ENCODE measurements at places on chromosomes 5 and 9.

- peak; percentile 54 for DNase-seq
These were observed 474 bp downstream of the HMGCR start for GRCh38 chr5:75337366-75338021.

GRCh38 chr9:129363216-129363873 is 185.3 kb upstream of the IER5L start:
- no peak for DNase-seq

DNA sequence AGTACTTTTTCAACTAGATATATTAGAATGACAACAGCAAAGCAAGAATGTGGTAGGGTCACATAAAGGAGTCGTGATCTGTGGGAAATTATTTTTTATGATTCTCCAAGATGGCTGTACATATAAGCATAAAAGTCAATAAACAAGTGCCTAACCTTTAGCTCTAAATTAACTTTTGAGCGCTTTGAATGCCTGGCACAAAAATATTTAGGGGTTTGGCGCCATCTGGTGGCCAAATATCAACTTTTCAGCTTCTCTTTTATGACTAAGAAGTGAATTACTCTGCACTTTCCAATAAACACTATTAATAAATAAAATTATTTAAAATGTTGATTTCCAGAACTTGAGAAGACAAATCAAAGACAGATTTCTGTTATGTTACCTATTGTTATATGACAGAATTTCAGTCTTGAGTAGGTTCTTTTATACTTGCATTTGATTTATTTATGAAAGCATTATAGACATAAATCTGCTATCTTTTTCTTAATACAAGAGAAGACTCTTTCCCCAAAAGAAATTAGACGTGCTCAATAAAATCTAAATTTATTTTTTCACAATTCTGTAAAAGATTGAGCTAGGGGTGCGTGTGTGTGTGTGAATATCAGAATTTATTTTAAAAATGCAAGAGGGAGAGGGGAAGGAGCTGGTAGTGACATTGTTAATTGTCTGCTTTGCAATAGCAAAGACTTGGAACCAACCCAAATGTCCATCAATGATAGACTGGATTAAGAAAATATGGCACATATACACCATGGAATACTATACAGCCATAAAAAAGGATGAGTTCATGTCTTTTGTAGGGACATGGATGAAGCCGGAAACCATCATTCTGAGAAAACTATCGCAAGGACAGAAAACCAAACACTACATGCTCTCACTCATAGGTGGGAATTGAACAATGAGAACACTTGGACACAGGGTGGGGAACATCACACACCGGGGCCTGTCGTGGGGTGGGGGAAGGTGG is 36.7 kb upstream of the ARRDC3 start:
- peak; percentile 76 for DNase-seq

DNA sequence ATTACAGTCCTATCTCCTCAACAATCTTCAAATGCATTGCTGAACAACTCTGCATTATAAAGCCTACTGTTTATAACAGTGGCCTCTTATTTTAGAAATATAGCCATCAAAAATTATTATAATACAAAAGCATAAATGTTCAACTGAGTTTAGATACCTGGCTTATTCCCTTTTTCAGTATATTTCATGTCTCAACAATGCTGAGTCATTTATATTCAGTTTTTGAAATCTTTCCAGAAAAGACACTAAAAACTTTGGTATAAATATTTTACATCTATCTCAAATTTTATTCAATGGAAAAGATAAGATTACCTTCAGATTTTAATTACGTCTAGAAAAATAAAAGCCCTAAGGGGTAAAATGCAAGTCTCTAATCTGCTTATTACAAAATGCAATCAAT is 37.9 kb downstream of the LURAP1L start:
- DNase-seq: peak; percentile 90

DNA sequence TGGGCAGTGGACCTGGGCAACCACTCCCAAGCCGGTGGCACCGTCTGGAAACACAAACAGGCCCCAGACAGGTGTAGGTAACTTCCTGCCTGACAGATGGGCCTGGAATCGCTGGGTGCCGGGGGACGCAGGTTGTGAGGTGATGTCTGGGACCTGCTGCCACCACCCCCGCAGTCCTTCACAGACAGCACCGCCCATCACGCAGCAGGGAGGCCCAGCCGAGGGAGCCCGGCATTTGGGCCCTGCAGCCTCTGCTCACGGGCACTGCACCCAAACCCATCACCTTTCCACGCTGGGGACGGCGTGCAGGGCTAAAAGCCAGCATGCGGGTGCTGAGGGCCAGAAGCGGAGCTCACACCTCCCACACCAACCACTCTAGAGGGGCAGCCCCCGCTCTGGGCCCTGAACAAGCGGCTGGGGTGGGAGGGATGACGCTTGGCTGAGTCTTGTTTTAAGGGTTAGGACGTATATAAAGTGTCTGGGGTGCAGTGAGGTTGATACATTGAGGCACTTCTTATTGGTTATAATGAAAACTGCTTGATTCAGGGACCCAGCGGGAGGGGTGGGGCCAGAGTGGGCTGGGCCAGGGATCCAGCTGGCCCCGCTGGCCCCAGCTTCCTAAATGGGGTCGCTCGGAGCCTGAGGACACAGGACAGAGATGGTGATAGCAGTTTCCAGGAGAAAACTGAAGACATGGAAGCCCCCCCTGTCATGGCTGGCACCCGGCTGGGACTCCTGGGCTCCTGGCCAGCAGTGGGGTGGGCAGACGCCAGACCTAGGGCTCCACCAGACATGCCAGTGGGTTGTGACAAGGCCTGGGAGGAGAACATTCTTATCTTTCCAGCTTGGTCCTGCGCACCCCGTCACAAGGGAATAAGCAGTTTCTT is 11.3 kb downstream of the MYMK start:
- no peak for DNase-seq

- peak; percentile 72 for DNase-seq
These were observed 38.2 kb downstream of the CLINT1 start for GRCh38 chr5:157820593-157821252.

DNA sequence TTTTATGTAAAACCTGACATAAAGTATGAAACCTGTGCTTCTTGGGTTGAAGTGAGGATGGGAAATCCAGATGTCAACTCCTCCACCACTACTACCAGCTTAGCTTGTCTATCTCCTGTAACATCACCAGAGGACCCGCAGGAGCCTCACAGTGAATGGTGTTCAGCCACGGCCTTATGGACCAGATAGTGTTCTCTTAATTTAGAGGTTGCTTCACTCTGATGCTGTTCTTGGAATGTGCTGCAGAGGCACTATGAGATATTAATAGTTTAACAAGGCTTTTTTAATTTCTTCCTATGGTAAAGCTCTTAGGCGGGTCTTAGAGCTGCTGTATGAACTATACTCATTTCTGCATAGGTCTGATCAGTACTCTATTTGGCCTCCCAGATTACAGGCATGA is 27.9 kb downstream of the NFX1 start:
- DNase-seq: no peak

DNA sequence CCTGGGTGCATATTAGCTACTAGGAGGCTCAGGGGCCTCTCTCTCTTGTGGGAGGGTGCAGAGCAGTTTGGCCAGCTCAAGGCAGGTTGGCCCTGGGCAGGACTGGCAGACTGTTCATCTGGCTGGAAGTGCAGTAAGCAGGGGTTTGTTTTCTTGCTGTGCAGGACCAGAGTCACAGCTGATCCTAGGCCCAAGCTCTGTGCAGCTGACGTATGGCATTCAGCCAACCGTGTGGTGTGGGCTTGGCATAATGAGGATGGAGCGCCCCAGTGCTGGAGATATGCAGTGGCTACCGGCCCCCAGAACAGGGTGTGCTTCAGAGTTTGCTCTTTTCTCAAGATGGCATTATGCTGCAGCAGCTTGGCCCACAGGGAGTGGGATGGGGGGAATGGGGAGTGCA is 31.0 kb upstream of the PHF24 start:
- no peak for DNase-seq

- no peak for DNase-seq
These were observed 48.9 kb downstream of the RASEF start for GRCh38 chr9:83013867-83014605.

DNA sequence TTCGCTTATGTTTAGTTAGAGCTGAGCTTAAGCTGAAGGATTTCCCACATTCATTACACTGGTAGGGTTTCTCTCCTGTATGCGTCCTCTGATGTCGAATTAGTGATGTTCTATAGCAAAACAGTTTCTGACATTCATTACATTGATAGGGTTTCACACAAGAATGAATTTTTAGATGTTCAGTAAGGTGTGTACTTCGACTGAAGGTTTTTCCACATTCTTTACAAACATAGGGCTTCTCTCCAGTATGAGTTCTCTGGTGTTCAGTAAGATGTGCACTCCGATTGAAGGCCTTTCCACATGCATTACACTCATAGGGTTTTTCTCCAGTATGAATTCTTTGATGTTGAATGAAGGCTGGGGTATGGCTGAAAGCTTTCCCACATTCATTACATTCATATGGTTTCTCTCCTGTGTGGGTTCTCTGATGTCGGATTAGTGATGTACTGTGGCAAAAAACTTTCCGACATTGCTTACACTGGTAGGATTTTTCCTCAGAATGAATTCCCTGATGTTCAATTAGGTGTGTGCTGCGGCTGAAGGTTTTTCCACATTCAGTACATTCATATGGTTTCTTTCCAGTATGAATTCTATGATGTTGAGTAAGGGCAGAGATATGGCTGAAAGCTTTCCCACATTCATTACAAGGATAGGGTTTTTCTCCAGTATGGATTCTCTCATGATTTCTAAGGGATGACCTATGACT is 14.6 kb downstream of the ZNF883 start:
- DNase-seq: peak; percentile 15

DNA sequence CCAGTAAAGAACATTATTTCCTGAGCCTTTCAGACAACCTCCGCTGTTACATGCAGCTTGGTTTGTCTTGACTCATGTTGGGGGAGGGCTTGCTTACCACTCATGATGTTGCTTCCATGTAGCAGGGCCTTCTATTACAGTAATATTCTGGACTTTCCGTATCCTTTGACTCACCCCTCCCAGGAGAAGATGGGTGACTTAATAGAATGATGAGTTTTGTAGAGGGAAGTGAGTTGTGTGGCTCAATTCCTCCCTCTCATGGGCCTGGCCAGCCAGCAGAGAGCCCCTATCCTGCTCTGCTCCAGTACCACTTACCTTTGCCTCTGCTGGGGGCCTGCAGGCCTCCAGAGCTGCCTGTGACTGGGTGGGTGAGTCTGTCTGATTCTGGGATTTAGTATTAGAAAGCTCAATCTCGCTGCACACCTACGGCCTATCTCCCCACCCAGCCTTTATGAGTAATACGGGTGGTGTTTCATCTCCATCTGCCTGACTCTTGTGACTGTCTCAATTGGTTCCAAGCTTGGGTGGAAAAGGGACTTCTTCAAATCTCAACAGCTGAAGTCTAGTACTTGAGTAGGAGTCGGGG is 52.6 kb upstream of the KLF9 start:
- DNase-seq: no peak

DNA sequence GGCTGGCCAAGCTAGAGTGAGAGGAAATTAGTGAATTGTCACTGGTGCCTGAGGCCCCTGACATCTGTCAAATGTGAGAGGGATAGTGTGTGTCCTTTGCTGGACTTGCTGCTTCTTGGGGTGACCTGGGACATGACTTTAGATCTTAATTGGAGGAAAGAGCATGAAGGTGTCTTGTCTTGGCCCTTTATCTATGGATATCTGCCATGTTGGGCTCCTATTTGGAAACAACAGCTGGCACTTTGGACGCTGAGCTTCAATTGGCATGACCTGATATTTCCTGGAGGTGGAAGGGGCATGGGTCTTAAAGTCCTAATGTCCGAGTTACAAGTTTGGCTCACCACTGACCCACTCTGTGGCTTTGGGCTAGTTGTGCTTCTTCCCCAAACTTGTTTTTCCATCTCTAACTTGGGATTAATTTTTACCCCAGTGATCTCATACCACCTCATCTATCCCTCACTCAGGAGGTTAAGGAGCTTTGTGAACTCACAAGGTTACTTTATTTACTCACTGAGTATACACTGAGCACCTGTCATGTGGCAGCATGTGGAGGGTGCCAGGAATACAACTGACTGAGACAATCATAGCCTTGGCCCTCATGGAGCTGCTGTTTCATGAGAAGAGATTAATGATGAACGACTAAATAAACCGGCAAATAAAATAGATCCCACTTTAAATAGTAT is 30.1 kb upstream of the CXCL14 start:
- DNase-seq: no peak

DNA sequence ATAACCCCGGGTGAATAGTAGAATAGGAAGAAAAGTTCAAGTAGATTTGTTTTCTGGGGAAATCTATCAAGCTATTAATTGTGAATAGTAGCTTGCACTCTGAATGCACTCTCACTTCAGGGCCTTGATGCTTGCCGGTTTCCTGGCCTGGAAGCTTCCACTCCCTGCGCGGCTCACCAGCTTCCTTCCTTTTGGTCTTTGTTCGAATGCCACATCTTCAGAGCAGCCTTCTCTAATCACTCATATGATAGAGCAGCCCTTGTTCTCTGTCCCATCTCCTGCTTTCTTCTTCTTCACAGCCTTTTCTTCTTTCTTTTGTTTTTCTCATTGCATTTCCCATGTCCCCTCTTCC is 146.7 kb downstream of the MAST4 start:
- peak; percentile 21 for DNase-seq

All from OCI-M1 (cell line).